Glutamatergic neuron (in vitro differentiated cells): ENCODE measurements at places on chromosomes 1 and 21. TPM values are rescaled to one million over a fixed set of nuclear protein-coding genes. Genes with fewer than 3 reads are reported as not detected.
A peak's percentile ranks its signal among the peaks of the same experiment; 100 is the strongest.

DNA sequence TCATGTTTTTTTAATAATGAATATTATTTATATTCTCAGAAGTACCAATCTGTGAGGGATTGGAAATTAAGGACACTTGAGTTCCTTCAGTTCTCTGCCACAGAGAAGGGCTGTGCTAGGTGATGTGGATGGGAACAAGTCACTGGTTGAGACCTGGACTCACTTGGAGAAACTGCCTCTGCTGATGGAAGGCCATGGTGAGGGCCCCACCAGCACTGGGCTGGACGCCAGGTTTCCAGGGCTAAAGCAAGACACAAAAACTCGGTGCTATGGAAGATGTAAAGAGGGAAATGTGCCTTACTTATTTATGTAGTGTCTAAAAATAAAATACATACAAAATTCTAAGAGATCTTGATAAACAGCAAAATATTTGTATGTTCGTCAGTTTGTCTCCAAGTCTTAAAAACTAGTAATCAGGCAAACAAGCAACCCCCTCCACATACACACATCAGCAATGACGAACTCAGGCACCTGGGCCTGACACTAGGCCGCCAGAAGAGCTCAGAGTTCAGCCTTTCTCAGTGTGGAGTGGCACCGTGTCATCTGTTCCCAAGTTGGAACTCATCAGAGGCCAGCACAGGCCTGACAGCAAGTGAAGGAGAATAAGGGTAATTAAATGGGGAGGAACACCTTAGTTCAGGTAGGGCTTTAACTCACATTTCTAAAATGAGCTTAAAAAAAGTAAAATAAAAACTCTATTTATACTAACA, 19.6 kb downstream of the SIPA1L2 start:
- DNase-seq, result no peak

CFHR1 gene
- total RNA-seq, result not detected

IGSF21 gene
- total RNA-seq, result 1.3 TPM

GPX7 gene
- 3.5 TPM for total RNA-seq

AXDND1 gene
- total RNA-seq, result not detected

TNFAIP8L2 gene
- not detected for total RNA-seq

OLIG2 gene
- 21.4 TPM for total RNA-seq

DNA sequence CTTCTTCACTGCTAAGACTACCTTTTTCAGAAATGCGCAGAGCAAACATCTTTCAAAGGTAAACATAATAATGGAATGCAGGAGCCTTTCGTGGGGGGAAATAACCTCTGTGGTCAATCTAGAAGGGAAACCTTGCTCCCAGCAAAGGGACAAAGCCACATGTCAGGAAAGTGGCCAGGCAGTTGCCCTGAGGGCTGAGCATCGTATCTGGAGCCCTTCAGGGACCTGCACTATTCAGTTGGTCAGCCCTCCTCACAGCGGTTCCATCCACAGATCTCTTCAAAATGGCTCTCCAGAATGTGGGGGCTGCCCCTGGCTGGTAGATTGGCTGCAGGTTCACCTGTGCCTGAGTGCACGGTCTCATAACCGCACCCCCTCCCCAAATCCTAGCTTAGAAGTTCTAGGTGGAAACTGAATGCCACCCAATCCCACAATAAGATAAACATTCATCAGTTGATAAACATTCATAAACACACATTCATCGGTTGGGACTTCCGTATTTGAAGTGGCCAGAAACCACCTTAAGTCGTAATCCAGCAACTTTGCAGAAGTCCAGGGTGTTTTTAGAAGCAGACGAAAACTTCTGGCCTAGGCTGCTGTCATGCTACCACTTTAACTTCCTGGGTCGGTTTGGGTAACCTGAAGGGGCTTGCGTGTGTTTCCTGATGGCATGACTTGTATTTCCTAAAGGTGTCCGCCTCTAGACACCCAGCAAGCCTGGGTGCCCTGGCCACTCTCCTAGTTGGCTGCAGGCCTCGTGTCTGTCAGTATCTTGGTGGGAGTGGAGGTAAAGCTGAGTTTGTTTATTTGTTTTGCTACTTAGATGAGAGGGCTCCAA, 50.5 kb downstream of the RASSF5 start:
- DNase-seq, result no peak

MRTO4 gene
- total RNA-seq, result 29.1 TPM

- no peak for DNase-seq
These were observed 6.3 kb downstream of the COA7 start for GRCh38 chr1:52691821-52692220.

GRCh38 chr1:83701355-83701754, 297.6 kb downstream of the TTLL7 start:
- DNase-seq, result no peak

DNA sequence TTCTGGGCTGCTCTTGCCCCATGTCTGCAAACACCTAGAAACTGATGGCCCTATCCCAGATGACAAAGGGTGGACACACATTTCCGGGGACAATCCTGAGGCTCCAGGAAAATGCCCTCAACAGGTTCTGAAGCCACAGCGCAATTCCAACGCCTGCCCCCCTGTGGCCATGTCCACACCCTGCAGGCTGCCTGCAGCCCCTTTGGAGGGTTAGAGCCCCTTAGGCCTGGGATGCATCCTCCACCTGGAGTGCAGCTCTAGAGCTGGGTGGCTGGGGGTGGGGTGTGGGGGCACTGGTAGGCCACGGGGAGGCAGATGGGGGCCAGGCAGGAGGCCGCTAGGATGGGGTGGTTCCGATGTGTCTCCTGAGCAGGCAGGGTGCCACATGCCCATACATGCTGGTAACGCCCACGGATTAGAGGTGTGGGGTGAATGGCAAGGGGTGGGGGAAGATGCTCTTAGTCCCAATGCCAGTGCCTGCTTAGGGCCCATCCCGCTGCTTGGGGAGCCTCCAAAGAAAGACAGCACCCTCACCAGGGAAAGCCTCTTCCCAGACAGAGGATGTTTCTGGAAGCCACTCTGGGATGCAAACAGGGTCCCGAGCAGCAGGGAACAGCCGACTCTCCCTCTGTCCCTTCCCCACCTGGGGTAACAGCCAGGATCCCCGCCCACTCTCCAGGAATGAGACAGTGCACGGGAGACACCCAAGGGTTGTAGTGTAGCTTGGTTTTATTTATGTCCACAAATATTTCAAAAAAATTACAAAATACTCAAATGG, 34.0 kb downstream of the SLC45A1 start:
- peak; percentile 79 for DNase-seq

DNA sequence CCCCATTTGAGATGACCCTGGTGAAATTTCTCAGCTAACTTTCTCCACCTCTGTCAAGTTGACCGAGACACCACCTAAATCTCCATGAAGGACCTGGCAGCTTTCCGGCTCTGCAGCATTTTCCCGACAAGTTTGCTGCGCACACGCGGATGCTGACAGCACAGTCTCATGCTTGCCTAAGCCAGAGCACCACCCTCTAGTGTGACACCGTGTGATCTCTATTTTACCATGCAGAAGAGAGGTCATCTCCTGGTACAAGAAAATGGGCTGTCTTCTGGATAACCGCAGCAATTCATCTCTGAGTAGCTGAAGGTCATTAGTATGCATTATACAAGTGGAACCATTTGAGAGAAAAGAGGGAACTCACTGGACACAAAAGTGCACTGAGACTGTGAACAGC, 38.9 kb upstream of the H6PD start:
- DNase-seq, result no peak

C1orf210 gene
- not detected for total RNA-seq

- DNase-seq, result no peak
These were observed 550.2 kb downstream of the USP25 start for GRCh38 chr21:16279731-16280581.

DNA sequence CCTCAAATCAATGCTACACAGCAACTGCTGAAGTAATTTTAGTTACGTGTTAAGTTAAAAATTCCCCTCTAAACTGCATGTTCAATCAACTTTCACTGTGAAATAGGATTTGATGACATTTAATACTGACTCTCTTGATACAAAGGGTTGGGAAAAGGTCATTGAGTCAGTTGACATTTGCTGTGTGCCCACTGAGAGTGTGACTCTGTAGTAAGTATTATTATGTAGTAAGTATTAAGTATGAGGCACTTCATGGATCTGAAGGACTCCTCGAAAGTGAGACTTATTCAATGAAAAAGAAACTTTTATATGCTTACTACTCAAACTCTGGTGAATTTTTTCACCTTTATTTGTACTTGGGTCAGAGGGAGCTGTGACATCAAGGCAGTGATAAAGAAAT, 83.1 kb upstream of the S1PR1 start:
- no peak for DNase-seq

GRCh38 chr1:82586473-82586872, 785.7 kb downstream of the ADGRL2 start:
- DNase-seq, result no peak

- DNase-seq, result no peak
These were observed 12.4 kb downstream of the KCNA10 start for GRCh38 chr1:110506541-110506940.

GRCh38 chr1:112776688-112777087, 61.6 kb upstream of the PPM1J start:
- no peak for DNase-seq

GRCh38 chr1:70071601-70072000, 133.8 kb downstream of the LRRC40 start:
- DNase-seq, result no peak

SNRNP40 gene
- total RNA-seq, result 68.0 TPM

GRCh38 chr1:200038325-200038980, 10.9 kb downstream of the NR5A2 start:
- peak; percentile 74 for DNase-seq

DNA sequence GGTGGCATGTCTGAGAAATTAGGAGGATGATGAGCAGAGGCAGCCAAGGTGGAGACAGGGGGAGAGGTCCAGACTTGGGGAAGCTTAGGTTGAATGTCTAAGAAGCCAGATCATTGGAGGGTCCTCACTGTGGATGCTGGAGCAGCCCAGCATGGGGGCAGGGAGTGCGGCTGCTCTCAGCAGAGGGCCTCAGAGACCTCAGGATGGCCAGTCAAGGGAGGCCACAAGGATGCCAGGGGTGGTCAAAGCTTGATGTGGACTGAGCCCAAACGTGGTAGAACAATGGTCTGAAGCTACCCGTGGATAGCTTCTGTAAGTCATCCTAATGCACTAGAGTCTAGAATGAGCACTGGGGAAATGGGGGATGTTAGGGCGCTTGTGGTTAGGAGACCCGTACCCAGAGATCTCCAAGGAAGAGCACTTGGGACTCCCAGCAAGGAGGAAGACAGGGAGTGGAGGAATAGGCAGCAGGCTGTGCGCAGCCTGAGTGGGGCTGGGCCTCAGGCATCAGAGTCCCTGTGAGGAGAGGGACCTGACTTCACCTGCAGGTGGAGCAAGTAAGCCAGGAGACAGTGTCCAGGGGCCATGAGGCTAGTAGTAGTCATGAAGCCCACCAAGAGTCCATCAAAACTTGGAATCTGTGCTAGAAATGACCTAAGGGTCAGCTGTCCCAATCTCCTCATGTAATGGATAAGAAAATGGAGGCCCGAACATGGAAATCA, 4.3 kb upstream of the S100A9 start:
- peak; percentile 70 for DNase-seq

PLA2G4A gene
- total RNA-seq, result not detected

GRCh38 chr1:89203166-89203565, 4.4 kb upstream of the GBP4 start:
- no peak for DNase-seq

DNA sequence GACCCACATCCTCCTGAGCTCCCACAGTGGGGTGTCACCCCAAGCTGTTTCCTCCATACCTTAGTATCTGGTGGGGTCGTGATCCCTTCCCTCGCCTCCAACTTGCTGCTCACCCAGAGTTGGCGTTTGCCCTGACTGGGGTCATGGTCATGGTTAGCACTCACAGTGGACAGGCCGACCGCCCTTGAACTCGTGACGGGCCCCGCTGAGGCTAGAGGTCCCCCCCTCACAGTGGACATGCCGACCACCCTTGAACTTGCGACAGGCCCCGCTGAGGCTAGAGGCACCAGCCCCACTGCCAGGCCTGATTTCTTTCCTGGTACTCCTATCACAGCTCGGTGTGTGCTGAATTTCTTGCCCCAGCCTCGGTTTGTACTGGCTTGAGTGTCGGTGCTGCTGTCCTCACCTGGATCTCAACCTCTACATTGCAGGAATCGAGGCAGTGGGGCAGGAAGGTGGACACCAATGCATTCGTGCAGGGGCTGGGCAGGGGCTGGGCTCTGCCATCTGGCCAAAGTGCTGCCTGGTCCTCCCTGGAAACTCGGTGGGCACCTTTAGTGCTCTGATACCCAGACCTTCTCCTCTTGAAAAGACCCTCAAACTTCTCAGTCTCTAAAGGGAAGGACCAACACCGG, 37.5 kb upstream of the AJAP1 start:
- no peak for DNase-seq

RUNX3 gene
- total RNA-seq, result 0.15 TPM
